ENCODE measurements at places on chromosomes 16 and 17. TPM values are rescaled to one million over a fixed set of nuclear protein-coding genes. Genes with fewer than 3 reads are reported as not detected.

The ZNF688 gene
- total RNA-seq, result 24.2 TPM

- no peaks in the 10 kb centered on the region for H3K27me3 ChIP-seq
- no peak overlapping the region for H3K4me3 ChIP-seq
- DNase-seq, result no peak
- H3K4me1 ChIP-seq, result no peaks in the 10 kb centered on the region
Observed at GRCh38 chr16:14678748-14679497, 15.2 kb downstream of the PLA2G10 start.

DNA sequence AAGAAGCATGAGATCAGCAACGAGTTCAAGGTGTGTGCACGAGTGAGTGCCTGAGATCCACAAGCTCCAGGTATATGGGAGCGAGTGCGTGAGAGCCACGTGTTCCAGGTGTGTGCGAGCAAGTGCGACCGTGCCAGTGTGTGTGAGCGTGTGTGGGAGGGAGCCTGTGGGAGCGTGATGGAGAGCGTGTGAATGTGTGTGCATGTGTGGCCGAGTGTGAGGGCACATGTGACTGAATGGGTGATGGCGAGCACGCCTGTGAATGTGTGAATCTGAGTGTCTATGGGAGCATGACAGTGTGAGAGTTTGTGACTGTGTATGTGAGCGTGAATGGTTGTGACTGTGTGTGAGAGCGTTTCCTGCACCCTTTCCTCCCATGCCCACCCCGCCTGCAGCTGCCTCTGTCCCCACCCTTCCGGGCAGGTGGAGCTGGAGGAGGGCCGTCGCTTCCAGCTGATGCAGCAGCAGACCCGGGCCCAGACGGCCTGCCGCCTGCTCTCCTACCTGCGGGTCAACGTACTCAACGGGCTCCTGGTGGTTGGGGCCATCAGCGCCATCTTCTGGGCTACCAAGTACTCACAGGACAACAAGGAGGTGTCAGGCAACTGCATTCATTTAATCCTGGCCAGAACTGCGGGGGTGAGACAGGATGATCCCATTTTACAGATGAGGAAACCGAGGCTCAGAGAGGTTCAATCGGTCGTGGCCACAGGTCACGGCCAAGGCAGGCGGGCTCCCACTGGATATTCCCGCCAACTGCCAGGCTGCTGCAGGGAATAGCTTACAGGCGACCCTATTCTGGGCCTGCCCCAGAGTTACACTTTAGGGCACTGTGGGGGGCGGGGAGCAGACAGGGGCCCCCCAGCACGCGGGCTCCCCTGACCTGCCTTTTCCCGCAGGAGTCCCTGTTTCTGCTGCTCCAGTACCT, 3.7 kb downstream of the TMC8 start:
- no peaks in the 10 kb centered on the region for H3K27me3 ChIP-seq
- H3K27ac ChIP-seq, result no peak overlapping the region
- H3K4me1 ChIP-seq, result no peaks in the 10 kb centered on the region
- no peak overlapping the region for H3K4me3 ChIP-seq
- DNase-seq, result no peak

The CFAP119 gene
- 0.27 TPM for total RNA-seq

The TBX4 gene
- total RNA-seq, result not detected

DNA sequence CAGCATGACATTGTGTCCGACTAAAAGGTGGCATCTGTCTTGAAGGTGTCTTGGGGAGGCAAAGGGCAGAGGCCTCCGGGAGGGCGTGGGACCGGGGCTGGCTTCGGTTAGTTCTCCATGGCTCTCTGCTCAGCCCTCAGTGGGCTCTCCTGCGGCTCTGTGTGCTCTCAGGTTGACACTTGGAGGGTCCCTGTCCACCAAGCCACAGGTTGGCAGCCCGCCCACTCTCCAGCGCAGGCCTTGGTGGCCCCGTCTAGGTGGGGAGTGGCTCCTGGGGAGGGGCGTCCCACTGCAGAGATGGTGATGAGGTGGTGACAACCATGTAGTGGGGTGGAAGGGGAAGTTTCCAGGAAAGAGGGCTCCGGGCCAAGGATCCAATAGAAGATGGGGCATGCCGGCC, 31.6 kb downstream of the ADGRG5 start:
- H3K4me3 ChIP-seq, result no peak overlapping the region
- H3K27ac ChIP-seq, result no peak overlapping the region
- H3K36me3 ChIP-seq, result no peaks in the 10 kb centered on the region
- peaks cover 3% of the 10 kb centered on the region for H3K4me1 ChIP-seq
- H3K27me3 ChIP-seq, result no peaks in the 10 kb centered on the region
- DNase-seq, result no peak

The TBX21 gene
- total RNA-seq, result not detected

The HS3ST2 gene
- 17.8 TPM for total RNA-seq

DNA sequence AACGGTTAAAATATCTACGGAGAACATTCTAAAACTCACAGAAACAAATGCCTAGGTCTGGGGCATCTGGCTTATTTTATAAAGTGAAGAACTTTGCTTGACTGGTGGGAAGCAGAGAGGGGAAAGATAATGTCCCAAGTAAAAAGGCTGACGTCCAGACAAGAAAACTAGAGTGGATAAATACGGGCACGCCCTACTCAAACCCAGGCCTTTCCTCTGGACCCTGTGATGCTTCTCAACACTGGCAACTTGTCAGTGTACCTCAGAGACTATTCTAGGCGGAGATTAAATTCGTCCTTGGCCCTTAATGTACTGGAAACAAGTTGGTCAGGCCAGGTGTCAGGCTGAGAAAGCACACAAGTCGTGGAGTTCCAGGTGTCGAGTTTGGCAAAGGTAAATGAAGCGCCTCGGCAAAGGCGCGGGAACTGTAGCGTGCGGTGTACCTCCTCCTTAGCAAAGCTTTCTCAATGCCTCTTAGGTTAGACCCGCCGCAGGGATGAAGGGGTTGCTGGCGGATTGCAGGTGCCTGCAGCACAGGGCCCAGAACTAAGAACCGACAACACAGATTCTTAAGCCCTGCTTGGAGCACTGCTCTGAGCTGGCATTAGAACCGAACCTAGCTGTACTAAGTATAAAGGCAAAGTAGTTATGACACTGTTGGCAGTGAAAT, 668 bp upstream of the UNK start:
- peak overlapping the region; percentile 77 for H3K4me3 ChIP-seq
- peaks cover under 1% of the 10 kb centered on the region for H3K36me3 ChIP-seq
- H3K27ac ChIP-seq, result peak overlapping the region; percentile 97
- DNase-seq, result no peak
- H3K27me3 ChIP-seq, result no peaks in the 10 kb centered on the region

The PDIA2 gene
- 3.2 TPM for total RNA-seq

The TBC1D3G gene
- not detected for total RNA-seq

DNA sequence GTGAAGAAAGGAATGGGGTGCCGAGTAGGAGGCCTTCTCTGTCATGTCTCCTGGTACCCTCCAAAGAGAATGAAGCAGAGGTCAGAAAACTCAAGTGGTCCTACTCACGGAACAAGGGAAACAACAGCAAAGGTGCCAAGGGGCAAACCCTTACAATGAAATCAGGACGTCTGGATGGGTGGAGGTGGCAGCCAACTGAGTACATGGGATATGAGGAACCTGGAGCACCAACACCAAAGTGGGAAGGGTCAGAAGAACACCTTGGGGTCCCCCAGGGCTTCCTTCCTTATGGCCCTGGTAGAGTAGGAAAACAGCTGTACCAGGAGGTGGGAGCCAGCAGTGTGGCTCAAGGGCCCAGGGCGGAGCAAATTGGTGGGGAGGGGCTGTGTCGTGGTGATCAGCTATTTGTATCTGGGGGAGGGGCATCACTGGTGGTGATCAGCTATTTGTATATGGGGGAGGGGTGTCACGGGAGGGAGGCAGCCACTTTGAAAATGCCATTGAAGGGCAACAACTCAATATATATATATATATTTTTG, 643 bp downstream of the HIGD1B start:
- no peak overlapping the region for H3K27ac ChIP-seq
- H3K36me3 ChIP-seq, result peaks cover 29% of the 10 kb centered on the region
- H3K4me1 ChIP-seq, result no peaks in the 10 kb centered on the region
- DNase-seq, result no peak

DNA sequence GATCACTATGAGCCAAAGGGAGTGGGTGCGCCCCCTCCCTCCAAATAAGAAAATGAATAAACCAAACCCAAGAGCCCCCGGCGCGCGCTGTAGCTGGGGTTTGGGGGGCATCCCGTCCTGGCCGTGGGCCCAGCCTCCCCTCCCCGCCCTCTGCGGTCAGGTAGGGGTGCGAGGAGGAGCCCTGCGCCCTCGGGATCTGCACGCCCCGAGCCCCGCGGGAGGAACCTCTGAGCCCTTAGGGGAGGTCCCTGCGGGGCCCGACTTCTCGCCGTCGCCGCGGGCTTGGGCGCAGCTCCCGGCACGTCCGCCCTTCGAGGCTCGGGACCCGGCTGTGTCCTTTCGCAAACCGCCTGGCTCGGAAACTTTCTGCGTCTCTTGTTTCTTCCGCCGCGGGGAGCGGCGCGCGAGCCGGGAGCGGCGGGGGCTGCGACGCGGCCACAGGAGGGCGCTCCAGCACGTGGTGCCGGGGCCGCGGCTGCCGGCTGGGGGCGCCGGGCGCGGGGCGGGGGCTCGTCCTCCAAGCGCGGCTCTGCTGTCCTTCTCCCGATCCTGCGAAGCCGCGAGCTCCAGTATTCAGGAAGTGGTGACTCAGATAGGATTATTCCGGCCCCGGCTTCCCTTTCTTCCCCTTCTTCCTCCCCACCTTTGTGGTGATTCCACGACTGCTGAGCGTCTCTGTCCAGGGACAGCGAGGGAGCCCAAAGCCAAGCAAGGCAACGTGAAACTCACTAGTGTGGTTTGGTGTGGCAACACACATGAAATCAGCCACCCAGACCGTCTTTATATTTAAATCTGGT, 1.6 kb downstream of the PITPNC1 start:
- no peak for DNase-seq
- peaks cover 5% of the 10 kb centered on the region for H3K4me1 ChIP-seq
- no peaks in the 10 kb centered on the region for H3K36me3 ChIP-seq
- peak overlapping the region; percentile 87 for H3K27ac ChIP-seq
- H3K27me3 ChIP-seq, result no peaks in the 10 kb centered on the region
- peak overlapping the region; percentile 93 for H3K4me3 ChIP-seq

The DVL2 gene
- 68.5 TPM for total RNA-seq

DNA sequence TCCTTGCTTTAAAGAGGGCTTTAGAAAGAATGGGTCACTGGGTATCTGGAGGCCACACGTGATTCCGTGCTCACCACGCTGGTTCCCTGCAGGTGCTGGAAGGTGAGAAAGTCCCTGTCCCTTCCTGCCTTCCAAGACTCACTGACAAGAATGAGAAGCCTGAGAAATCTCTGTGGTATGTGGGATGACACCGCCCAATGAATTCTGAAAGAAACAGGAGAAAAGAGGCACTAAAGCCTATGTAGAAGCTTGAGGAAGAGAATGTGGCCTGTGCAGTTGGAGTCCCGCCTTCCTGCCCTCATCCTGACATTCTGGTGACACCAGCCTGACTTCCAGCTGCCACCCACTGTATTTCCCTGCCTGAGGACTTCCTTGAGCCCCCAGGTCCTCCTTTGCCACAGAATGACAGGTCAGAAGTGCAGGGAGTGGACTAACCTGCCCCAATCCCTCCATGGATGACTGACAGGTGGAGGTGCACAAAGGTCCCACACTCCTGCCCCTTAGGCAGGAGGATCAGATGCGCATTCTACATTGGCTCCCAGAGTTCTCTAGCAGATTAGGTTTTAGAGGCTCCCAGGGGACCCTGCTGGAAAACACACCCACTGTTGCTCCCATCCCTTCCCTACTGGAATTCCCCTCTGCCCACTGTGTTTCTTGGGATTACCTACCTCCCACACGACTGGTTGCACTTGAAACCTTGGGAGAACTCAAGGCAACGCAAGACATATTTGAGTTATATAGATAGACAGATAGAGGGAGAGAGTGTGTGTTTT, 38.6 kb upstream of the TENT4B start:
- H3K27ac ChIP-seq, result no peak overlapping the region
- no peaks in the 10 kb centered on the region for H3K27me3 ChIP-seq
- H3K4me3 ChIP-seq, result no peak overlapping the region
- H3K36me3 ChIP-seq, result no peaks in the 10 kb centered on the region
- no peak for DNase-seq

- peak overlapping the region; percentile 58 for H3K27ac ChIP-seq
- no peak for DNase-seq
- H3K27me3 ChIP-seq, result no peaks in the 10 kb centered on the region
- H3K4me1 ChIP-seq, result peaks cover 86% of the 10 kb centered on the region
- H3K4me3 ChIP-seq, result peak overlapping the region; percentile 40
Observed at GRCh38 chr16:23145608-23146007, 3.6 kb downstream of the USP31 start.

DNA sequence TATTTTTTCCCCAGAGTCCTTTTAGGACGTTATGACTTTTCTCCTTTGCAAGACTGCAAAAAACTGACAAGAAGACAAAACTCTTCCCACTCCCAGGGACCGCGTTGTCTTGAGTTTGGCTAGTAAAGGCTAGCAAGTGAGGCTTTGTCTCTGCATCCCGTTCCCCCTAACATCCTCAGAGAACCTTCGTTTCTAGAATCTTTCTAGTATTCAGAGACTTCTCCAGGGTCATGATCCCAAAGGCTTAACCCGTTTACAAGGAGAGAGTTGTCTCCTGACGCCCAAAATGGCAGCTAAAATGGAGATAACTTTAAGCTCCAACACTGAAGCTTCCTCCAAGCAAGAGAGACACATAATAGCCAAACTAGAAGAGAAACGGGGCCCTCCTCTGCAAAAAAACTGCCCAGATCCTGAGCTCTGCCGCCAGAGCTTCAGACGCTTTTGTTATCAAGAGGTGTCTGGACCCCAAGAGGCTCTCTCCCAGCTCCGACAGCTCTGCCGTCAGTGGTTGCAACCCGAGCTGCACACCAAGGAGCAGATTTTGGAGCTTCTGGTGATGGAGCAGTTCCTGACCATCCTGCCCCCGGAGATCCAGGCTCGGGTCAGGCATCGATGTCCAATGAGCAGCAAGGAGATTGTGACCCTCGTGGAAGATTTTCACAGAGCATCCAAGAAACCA, 843 bp downstream of the ZNF174 start:
- H3K4me1 ChIP-seq, result peaks cover 10% of the 10 kb centered on the region
- H3K36me3 ChIP-seq, result peaks cover 33% of the 10 kb centered on the region
- no peak for DNase-seq
- peak overlapping the region; percentile 91 for H3K4me3 ChIP-seq

The OR2C1 gene
- not detected for total RNA-seq

The PROCA1 gene
- 1.1 TPM for total RNA-seq

The ZNF19 gene
- total RNA-seq, result 3.7 TPM

Data from thoracic aorta (tissue), 2 donors.